ENCODE measurements at places on chromosomes 16 and 17.

DNA sequence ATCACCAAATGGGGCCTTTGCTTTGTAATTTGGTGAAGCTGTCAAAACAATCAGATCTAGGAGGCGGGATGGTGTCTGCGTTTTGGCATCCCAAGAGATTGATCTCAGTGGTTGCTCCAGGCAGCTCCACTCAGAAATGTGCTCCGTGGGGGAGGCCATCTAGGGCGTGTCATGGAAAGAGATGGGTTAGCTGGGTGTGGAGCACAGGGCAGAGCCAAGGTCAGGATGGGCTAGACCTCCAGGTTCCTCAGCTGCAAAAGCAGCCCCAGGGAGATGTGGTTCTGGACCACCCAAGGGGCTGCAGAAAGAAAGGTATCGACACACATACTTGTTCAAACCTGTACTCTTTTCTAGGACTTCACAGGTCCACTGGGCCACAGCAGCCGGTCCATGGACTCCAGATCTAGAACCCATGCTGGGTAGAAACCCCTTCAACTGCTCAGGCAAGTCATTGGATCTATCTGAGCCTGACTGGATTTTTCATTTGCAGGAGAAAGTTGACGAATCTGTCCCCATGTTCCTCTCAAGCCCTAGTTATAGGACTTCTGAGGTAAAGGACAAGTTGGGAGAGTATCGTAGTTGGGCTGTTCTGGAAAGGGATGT, 270.2 kb upstream of the RPL38 start:
- DNase-seq: no peak

DNA sequence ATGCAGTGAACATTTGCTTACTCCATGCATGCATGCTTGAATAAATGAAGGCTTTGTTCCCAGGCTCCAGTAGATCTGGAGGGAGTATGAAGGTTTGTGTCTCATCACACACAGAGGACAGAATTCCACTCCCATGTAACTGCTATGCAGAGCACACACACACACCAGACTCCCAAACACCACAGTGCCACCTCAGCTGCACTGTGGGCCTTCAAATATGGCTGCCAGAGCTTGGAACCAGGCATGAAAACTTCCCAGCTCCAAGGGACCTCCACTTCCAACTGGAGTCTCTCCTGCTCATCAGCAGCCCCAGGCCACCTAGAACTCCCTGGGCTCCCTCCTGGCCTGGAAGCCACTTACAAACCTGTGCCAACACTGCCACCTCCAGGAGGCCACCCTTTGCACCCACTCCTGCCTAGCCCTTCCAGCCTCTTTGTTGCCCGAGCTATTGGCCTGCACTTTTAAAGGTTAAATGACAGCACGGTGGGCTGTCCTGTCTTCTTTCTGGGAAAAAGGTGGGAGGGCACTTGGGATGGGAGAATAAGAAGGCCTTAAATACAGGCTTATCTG, 151.2 kb downstream of the ZNF423 start:
- DNase-seq: no peak

- DNase-seq: no peak
Observed at GRCh38 chr17:83149029-83149725, 69.8 kb downstream of the METRNL start.

DNA sequence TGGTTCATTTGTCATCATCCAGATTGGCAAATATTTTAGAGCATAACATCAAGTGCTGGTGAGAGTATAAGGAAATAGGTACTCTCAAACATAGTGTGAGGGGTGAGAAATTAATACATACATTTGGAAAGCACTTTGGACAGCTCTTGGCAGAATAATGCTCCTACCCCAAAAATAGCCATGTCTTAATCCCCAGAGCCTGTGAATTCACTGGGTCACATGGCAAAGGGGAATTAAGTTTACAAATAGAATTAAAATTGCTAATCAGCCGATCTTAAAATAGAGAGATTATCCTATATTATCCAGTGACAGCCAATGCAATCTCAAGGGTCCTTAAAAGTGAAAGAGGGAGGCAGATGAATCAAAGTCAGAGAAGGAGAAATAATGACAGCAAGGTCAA, 38.8 kb upstream of the ANKFN1 start:
- no peak for DNase-seq

DNA sequence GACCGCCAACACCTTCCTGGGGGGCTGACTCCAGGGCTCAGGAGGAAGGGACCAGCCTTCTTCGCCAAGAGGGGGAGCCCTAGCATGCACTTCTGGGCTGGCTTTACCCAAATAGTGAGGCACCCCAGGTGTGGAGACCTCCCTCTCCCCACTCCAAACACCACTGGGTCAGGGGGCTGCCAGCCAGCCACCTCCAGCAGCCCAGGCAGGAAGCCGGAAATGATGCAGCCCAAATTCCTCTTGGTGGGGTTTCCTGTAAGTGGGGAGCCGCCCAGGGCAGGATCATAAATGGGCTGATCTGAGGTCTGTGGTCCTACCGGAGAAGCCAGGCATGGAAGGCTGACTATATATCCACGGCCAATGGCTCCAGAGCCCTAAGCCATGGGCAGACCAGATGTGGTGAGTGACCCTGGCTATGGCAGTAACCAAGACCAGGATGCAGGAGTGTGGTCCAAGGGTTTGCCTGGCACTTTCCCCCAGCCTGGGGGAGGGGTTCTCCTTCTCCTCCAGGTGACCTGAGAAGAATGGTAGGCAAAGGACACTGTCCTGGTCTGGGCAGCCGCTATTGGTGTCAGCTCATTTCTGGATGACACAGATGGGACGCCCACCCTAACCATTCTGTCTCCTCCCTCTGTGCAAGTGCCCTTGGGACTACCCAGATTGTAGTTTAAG, 4.2 kb downstream of the GIT1 start:
- DNase-seq: no peak

DNA sequence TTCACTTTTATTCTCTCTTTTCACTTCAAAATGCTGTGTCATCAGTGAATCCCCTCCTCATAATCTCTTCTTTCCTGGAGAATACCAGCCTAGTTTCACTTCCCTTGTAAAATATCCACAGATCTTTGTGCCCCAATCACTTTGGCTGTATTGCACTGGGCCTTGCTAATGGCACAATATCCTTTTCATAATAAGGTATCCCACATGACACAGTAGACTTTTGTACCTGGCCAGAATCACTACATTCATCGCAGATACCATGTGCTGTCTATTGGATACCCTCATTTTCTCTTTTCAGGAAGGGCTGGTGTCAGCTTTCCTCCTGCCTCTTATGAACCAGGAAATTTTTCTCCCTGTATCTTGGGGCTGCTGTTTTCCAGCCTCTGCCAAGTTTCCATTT, 25.7 kb upstream of the TOX3 start:
- no peak for DNase-seq

DNA sequence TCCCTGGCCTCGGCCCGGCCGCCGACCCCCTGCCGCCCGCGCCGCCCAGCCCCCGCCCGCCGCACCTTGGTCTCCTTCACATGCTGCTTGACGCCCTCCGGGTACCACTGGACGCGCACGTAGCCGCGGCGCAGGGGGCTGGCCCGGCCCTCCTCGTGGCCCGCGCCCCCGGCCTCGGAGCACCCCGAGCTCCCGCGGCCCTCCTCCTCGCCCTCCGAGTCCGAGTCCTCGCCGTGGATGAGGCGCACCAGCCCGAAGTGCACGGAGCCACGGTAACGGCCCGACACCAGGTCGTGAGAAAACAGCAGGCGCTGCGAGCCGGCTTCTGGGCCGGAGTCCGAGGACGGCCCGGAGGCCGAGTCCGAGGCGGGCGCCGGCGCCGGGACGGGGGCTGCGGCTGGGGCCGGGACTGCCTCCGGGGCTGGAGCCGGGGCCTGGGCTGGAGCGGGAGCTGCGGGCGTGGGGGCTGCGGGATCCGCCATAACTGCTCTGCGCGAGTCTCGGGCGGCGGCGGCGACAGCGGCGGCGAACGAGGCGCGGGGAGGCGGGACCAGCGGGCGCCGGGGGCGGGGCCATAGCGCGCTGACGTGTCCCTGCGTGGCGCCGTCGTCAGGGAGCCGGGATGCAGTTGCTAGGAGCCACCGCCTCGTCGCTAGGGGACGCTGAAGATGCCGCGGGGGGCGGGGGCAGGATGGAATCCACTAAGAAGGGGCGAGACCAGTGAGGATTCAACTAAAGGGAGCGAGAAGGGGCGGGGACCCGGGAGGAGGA, at the start of gene UBE2O:
UBE2O (minus strand) TSS at position 493 of the 771 bp plus-strand sequence; CDS start at position 482, 11 bp downstream.
- peak; percentile 82 for DNase-seq

GRCh38 chr16:1261131-1261892, 5.4 kb downstream of the TPSD1 start:
- no peak for DNase-seq

GRCh38 chr16:7004266-7004665, 328.4 kb upstream of the RBFOX1 start:
- no peak for DNase-seq

GRCh38 chr17:30597776-30598288, 120.6 kb downstream of the GOSR1 start:
- no peak for DNase-seq

DNA sequence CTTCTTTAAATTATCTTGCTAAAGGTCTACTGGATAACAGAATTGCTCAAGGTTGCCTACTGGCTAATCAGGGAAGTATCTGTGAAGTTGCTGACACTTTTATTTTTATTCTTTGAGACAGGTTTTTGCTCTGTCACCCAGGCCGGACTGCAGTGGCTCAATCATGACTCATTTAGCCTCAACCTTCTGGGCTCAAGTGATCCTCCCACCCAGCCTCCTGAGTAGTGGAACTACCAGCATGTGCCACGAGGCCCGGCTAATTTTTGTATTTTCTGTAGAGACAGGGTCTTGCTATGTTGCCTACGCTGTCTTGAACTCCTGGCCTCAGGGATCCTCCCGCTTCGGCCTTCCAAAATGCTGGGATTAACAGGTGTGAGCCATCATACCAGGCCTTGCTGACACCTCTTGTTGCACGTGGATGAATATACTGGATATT, 43.1 kb downstream of the GLG1 start:
- no peak for DNase-seq

- no peak for DNase-seq
Observed at GRCh38 chr17:8869114-8869815, 1.8 kb upstream of the PIK3R6 start.

- no peak for DNase-seq
Observed at GRCh38 chr16:80046261-80046660, 445.7 kb upstream of the MAF start.

DNA sequence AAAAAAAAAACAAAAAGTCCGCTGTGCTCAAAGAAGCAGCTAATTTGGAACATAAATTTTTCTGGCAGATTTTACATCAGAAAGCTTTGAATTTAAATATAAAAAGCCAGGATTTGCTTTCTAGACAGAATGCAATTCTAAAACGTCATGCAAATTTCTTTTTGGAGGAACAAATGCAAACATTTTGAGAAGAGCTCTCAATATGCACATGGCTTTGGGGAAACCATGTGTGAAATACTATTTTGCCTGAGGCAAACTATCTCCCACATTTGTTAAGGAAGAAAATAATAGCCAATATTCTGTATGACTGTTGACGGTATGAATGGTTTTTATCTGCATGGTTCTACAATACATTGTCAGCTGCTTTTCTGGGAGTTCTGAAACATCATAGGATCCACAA, 320.0 kb upstream of the PSMD7 start:
- DNase-seq: no peak

DNA sequence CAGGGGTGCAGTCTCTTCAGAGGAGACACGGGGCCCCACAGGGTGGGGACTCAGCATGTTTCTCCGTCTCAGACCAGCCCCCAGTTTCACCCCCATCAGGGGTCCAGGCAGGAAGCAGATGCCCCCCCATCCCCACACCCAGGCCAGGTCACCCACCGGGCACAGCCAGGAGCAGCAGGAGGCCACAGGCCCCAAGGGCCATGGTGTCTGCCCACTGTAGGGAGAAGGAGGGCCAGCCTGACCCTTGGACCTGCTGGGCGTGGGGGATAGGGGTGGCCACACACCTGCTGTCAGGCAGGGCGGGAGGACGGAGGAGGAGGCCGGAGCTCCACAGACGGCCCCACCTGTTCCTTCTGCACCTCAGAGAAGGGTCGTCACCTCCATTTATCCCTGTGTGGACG, at the start of gene TPSG1:
TPSG1 (minus strand) TSS at position 218 of the 401 bp plus-strand sequence; CDS start at position 202, 16 bp downstream.
- DNase-seq: no peak

Measured in stimulated activated CD8-positive, alpha-beta memory T cell treated with anti-CD3 and anti-CD28 coated beads, Interleukin-2, amount 100 ng/mL, for 1 hour (primary cell).